ENCODE measurements at places on chromosomes 5 and 9.

GRCh38 chr5:65902104-65902503 is 24.3 kb upstream of the ERBIN start:
- DNase-seq = no peak

DNA sequence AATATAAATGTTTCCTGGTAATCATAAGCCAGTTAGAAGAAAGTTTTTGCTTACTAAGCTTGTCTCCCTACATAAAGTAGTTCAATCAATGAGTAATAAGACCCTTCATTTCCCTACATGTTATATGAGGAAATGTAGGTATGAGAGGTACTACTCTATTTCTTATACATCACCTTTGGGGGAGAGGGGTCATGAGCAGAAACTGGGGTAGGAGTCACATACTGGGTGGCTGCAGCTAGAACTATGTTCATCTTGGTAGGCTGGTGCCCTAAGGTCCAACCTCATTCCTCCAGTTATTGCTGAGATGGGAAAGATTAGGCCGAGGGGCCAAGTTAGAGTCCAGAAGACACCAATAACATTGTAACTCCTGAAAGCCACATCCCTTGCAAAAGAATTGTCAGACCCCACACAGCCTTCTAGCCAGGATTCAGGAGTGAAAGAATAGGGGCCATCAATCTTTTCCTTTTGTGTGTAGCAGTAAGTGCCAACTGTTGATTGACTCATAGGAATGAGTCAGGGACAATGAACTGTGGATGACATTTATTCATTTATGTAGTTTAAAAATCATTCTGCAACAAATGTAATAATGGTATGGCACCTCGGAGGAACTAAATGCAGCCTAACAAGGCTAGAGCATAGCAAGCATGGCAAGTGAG is 21.6 kb upstream of the SREK1 start:
- no peak for DNase-seq

- no peak for DNase-seq
Observed at GRCh38 chr9:20552874-20553557, 69.3 kb downstream of the MLLT3 start.

GRCh38 chr5:12920527-12920926 is 1016.3 kb upstream of the CTNND2 start:
- DNase-seq = no peak

DNA sequence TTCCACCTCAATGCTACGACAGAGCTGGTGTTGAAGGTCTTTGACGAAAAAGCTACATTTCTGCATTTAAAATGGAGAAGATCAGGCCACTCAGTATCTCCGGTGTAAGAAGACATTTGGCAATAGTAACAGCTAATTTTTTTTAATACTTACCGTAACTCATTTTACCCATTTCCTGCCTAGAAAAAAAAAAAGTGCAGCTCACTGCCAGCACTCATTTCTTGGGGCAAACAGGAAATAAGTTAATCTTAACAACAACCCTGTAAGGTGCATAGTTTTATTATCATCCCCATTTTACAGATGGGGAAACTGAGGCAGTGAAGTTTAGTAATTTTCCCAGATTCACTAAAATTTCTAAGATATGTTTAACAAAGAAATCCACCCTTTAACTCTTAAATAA is 27.4 kb upstream of the KCNMB1 start:
- no peak for DNase-seq

- DNase-seq = no peak
Observed at GRCh38 chr9:133604856-133605255, 4.3 kb downstream of the FAM163B start.

DNA sequence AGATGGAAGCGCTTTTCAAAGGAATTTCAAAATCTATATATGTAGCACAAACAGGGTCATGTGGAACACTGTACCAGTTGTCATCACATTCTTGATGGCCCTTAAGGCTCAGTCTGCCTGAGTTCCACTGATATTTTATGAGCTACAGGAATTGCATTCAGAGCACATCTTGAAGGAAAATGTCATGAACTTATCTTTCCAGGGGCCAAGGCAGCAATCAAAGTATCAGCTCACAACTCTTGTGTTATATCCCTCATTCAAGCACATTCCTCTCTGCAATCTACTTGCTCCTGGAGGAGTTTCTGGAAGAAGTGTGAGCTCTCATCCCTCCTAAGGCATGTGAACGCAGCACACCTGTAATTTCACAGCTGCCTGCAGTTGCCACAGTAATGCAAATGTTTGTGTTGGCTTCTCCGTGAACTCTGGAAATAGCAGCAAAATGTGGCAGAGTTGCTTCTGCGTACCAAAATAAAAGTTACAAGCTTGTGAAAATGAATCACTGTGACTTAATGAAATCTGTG is 89.7 kb upstream of the EQTN start:
- DNase-seq = no peak

DNA sequence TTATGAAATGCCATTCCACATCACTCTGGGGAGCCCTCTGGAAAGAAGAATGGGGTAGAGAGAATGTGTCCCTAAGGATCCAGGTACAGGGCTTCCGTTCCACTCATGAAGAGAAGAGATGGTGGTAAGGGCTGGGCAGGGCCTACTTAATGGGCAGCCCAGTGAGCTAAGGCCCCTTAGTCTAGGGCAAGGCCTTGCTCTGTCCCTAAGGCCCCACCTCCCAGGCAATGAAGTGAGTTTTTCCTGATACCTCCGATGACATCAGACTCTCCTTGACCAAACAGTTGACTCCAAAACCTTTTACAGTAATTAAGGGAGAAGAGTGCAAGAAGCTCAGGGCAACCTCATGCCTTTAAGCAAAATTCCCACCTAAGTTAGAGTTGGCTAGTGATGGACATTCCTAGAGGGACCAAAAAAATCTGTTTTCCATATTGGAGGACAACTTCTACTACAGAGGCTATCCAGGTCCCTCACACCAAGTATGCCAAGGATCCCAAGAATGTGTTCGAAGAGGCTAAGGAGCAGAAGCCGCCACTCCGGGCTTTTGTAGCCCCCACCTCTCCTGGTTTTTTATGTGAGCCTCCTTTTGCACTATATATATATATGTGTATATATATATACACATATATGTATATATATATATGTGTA is 5.9 kb downstream of the KLF9 start:
- DNase-seq = no peak

GRCh38 chr5:133814152-133814551 is 154.3 kb downstream of the C5orf15 start:
- no peak for DNase-seq

DNA sequence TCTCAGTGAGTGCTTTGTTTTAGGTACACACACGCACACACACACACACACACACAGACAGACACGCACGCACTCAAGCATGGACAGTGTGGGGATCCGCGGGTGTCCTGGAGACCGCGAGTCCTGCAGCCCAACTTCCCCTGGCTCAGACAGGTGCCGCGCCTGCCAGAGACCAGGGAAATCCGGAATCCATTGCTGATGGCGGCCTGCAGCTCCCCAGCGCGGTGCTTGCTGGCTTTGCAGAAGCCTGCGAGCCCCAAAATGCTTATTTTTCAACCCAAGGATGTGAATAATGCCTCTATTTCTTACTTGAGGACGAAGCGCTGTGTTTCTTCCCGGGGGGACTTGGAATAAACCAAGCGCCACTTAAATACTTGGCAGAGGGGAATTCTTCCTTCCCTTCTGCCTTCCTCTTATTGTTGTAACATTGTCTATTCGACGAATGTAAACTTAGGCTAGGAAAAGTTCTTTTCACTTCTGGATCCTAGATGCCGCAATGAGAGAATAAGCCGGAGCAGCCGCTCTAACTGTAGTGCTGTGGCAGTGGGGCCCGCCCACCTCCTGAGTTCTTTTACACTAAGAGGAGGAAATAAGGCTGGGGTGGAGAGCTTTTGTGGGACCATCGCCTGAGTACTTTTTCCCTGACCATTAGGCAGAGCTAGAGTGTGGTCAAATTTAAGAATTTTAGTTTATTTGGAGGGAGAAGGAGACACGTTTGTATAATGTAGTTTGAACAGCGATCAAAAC is 802 bp downstream of the ITGA2 start:
- peak; percentile 17 for DNase-seq

- no peak for DNase-seq
Observed at GRCh38 chr5:20041326-20042274, 53.6 kb upstream of the CDH18 start.
